HFFc6 (cell line): ENCODE measurements at places on chromosomes 2 and 18.

GRCh38 chr2:29123617-29124349, 8.6 kb downstream of the CLIP4 start:
- peak overlapping the region; percentile 96 for H3K27ac ChIP-seq
- H3K4me3 ChIP-seq = peak overlapping the region; percentile 49
- H3K36me3 ChIP-seq = peaks cover 59% of the 10 kb centered on the region
- DNase-seq = peak; percentile 72
- no peaks in the 10 kb centered on the region; the same call in 1 of the 2 replicates for H3K27me3 ChIP-seq
- peaks cover 92% of the 10 kb centered on the region for H3K4me1 ChIP-seq

GRCh38 chr2:202039278-202040078, 5.8 kb downstream of the FZD7 start:
- H3K27ac ChIP-seq = peak overlapping the region; percentile 64
- peaks cover 20% of the 10 kb centered on the region for H3K36me3 ChIP-seq
- H3K27me3 ChIP-seq = no peaks in the 10 kb centered on the region; the same call in 1 of the 2 replicates
- no peak for DNase-seq
- H3K4me1 ChIP-seq = peaks cover 12% of the 10 kb centered on the region

DNA sequence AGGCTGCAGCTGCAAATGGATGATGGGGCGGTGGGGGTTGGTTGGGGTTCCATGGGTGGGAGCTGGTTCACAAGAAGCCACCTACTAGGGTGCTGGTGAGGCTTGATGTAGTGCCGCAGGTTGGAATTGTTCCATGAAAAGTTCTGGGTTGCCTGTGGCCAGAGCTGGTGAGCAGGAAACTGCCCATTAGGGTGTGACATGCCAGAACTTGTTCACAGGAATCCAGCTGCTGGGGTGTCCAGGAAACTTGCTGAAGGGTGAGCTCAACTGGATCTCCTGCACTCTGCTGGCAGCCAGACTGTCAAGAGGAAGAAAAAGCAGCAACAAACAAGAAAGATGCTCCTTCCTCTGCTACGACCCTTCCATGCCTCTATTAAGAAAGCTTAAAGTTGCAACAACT, 48.8 kb downstream of the MAP3K20 start:
- H3K27me3 ChIP-seq = no peaks in the 10 kb centered on the region
- no peak overlapping the region for H3K4me3 ChIP-seq
- peaks cover 56% of the 10 kb centered on the region for H3K36me3 ChIP-seq
- peak; percentile 34 for DNase-seq
- H3K27ac ChIP-seq = peak overlapping the region; percentile 93
- H3K4me1 ChIP-seq = peaks cover 86% of the 10 kb centered on the region

- peak overlapping the region; percentile 10; the same call in 1 of the 2 replicates for H3K4me3 ChIP-seq
- no peak for DNase-seq
- H3K4me1 ChIP-seq = no peaks in the 10 kb centered on the region
Measured at GRCh38 chr2:3595404-3595803, 492 bp downstream of the COLEC11 start.
